SJSA1 (cell line): ENCODE measurements at places on chromosomes 7 and 10.

- DNase-seq = no peak
These were observed 69.0 kb downstream of the CDH23 start for GRCh38 chr10:71465551-71466252.

- no peak for DNase-seq
These were observed 504.4 kb downstream of the LRMDA start for GRCh38 chr10:75935650-75936400.

DNA sequence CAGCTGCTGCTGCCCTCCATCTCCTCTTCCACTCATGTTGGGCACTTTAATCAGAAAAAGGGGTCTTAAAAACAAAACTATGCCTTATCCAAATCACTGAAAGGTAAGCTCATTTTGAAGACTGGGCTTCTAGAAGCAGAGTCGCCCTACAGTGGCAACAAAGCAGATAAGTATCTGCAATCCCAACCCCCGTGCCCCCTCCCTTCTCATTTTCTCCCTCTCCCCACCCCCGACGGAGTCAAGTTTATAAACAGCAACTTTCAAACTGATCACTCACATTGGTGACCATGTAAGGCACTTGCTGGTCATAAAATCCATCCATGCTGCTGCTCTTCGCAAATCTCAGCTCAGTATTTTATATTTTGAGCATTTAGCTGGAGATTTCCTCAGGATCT lies 738 bp downstream of the ETV1 start:
- no peak for DNase-seq

DNA sequence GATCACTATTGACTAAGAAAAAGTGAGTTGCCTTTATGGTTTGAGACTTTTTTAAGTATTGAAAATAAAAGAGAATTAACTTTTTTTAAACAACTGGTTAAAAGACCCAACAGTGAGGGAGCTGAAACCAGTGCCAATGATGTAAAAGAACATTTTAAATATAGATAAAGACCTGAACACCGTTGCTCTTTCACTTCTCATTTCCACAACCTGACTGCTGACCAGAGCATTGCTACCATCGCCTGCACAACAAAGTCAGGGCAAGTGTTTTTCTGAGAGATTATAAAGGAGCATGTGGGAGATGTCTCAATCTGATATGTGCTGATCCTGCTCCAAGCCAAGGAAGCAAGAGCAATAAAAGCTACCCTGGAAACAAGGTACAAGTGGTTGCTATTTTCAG lies 34.7 kb downstream of the IMMP2L start:
- no peak for DNase-seq

DNA sequence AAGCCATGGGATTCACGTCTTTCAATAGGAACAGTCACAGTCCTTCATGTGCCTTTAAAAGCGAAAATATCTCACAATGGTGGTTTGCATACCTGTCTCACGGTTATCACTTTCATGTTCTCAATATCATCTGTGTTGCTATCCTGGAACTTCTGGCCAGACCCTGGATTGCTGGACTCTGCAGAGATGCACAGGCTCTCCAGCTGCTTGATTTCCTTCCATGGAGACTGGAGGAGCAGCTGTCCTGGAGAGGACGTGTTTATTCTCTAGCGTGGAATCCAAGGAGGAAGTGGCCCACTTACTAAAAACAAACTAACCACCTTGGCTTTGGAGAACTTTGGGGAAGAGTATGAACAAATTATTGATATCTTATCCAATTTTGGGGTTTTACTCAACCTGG lies 16.5 kb downstream of the BTBD16 start:
- DNase-seq = no peak

DNA sequence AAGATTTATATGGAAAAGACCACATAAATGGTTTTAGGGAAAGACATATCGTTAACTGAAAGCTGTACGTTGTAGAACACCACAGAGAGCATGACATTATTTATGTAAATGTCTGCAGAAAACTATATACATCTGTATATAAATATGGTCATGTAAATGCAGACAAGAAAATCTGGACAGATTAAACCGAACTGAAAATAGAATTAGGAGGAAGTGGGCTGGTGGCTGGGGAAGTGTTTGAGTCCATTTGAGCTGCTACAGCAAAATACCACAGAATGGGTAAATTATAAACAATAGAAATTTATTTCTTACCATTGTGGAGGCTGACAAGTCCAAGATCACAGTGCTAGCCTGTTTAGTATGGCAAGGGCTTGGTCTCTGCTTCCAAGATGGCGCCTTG lies 56.3 kb upstream of the USP6NL start:
- no peak for DNase-seq

- DNase-seq = no peak
These were observed 82.0 kb downstream of the HIP1 start for GRCh38 chr7:75656740-75657139.

DNA sequence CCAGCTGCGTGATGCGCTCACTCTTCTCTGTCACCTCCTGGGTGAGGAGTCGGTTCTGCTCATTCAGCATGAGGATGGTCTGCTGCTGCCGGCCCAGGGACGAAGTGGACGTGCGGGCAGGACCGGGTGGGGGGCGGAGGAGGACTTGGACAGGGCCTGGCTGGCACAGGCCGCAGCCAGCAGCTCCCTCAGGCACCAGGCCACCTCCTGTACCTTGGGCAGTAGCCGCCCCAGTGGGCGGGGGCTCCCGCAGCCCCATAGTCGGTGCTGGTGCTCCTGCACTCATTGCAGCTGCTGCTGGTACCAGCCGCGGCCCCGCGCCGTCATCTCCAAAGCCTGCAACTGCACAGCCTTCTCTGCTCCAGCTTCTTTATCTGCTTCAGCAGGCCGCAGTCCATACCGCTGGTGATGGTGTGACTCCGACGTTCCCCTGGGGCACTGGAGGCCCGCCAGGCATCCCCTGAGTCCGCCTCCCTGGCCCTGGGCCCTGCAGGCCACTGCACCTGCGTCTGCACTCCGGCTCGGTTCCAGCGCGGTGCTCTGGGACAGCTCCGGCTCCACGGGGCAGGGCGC lies 884.9 kb upstream of the ZNF722 start:
- no peak for DNase-seq

- no peak for DNase-seq
These were observed 42.1 kb upstream of the NKX6-2 start for GRCh38 chr10:132827861-132828539.

DNA sequence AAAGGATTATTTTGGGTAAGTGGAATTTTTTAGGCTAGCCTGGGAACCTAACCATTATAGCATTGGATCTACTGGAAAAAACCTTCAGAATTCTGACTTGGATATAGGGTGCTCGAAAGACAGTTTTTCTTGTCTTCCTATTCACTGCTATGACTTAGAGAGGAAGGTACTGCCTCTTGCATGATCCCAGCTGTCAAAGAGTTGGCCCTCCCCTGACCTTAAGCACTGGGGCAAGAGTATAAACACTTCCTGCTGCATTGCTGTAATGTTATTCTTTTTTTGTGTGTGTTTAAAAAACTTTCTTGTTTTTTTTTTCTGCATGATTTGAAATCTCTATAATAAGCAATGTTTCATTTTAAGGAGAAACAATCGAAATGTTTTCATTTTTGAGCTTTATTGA lies 113.0 kb downstream of the LRMDA start:
- peak; percentile 42 for DNase-seq

- no peak for DNase-seq
These were observed 676.5 kb downstream of the NRG3 start for GRCh38 chr10:82551506-82551905.

DNA sequence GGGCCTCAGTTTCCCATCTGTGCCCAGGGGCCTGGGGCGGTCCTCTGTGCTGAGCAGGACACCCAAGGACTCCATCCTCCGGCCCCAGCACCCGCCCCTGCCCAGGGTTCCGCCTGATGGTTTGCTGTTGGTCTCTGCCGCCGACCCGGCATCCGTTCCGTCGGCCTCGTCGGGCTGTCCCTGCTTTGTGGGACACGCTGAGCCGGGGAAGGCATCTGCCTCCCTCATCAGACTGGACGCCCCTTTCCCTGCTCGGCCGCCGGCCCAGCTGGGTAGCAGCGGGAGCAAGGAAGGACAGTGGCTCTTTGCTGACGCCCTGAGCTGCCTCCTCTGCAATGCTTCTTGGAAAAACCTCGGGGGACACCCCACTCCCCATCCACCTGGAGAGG lies 39.5 kb downstream of the FAM20C start:
- no peak for DNase-seq

DNA sequence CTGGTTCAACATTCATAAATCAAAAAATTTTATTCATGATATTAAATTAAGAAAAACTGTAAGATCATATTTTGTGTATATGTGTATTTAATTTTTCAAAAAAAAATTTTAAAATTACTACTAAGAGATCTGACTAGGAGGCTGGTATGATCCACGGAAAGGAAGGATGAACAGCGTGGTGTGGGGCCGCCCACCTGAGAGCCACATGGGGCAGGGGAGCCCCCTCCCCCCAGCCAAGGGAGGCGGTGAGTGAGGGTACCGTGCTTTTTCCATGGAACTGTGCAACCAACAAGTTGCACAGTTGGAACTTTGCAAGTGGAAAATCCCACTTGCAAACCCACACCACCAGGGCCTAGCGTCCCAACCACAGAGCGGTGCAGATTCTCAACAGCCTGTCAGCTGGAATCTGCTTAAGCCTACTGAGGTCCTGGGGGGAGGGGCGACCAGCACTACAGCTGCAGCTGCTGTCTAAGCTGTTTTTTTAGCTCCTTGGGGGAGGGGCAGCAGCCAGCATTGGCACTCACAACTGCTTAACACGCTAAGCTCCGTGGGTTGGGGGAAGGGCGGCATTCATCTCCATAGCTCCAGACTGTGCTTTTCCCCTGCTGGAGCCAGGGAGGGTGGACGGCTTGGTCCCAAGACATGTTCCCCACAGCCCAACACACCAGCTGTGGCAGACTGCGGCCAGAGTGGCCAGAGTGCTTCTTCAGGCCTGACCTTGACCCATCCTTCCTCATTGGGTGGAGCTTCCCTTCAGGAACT lies 94.2 kb upstream of the IGFBP3 start:
- no peak for DNase-seq

DNA sequence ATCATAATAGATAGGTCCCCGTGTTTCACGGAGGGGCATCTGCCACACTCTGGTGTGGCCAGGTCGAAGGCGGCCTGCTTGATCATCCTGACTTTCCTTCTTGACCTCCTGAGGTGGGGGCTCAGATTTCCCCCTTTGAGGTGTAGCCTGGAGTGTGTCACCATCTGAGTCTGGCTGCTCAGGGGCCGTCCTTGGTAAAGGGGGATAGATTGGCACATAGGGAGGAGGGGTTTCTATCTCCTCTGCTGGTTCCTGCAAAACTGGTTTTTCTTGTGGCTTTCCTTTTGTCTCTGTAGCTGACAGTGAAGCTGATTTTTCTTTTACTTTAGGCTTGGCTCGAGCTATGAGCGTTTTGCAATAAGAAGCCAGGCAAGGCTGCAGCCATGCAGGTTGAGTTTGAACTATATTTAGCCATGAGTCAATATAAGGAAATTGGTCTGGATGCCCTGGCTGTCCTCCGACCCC lies 7.1 kb upstream of the ZNF117 start:
- DNase-seq = no peak

GRCh38 chr7:157009170-157009777 lies 1.2 kb downstream of the MNX1 start:
- no peak for DNase-seq

DNA sequence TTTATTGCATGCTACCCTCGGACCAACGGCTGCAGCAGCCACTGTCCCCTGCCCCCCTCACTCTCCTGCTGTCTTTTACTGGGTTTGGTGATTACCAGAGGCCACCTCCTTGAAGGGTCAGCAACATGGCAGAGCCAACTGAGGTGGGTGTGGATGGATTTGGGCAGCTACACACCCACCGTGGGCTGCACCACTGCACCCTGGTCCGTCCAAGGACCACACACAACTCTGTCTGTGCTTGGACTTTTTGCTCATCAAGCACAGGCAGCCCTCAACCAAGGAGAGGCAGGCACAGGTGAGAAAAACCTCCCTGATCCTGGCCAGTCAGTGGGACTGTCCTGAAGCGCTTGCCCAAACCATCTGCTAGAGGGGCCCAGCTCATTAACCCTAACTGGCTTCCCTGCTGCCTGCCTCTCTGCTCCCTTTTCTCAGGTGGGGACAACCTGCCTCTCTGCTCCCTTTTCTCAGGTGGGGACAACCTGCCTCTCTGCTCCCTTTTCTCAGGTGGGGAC lies 239.5 kb upstream of the PITRM1 start:
- DNase-seq = no peak

DNA sequence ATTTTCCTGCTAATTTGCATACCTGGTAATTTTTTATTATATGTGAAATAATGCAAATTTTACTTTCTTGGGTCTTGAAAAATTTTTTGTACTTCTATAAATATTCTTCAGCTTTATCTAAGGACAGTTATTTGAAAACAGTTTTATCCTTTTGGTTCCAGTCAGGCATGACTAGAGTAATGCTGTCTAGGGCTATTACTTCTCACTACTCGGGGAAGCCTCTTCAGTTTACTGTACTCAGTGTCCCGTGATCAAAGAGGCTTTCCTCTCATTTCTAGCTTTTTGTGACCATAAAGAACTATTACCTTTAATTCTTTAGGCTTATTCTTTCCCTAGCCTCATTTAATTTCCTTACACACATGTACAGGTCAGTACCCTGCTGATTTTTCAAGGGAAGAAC lies 153.8 kb upstream of the HDAC9 start:
- no peak for DNase-seq

GRCh38 chr10:100065084-100065660 lies 16.5 kb downstream of the CPN1 start:
- DNase-seq = no peak

DNA sequence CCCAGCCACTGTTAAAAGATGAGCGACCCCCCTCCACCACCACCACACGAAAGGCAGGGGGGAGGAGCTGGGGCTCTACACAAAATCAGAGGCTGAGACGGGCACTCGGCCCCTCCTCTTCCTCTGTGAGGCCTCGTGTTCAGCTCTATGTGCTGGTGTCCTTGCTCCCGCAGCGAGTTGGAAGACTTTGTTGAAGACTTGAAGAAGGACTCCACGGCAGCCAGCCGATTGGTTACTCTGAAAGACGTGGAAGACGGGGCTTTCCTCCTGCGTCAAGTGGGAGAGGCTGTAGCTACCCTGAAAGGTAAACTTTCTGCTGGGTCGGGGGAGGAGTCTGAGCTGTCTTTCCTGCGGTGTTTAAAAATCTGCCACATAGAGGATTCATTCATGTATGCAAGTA lies 203.7 kb downstream of the ARHGAP21 start:
- no peak for DNase-seq

- no peak for DNase-seq
These were observed 47.5 kb downstream of the CCDC172 start for GRCh38 chr10:116371737-116372136.

GRCh38 chr10:3420527-3421469 lies 248.2 kb upstream of the PITRM1 start:
- DNase-seq = no peak

DNA sequence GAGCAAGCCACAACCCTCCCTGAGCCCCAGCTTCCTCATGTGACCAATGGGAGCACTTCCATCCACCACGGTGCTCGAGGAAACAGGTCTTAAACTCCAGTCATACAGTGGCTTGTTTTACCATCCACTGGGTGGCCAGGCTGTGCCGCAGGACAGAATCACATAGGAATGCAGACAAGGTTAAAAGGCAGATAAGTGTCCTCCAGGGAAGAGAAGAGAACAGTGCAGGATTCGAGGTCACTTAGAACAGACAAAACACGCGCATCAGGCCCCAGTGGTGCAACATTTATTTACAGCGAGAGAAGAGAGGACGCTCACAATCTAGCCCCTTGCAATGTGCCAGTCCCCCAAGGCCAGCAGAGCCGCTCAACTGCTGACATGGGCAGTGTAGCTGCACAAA lies 92.8 kb downstream of the TMEM130 start:
- peak; percentile 32 for DNase-seq
